ENCODE measurements at places on chromosomes 5 and 9.
A peak's percentile ranks its signal among the peaks of the same experiment; 100 is the strongest.

DNA sequence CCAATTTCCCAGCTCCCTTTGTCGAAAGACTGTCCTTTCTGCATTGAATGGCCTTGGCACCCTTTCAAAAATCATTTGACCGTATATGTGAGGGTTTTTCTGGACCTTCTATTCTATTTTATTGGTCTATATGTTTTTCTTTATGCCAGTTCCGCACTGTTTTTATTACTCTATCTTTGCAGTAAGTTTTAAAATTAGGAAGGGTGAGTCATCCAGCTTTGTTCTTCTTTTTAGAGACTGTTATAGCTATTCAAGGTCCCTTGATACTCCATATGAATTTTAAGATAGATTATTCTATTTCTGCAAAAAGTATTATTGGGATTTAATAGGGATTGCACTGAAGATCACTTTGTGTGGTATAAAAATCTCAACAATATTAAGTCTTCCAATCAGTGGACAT is 44.2 kb upstream of the STARD4 start:
- no peak for DNase-seq

DNA sequence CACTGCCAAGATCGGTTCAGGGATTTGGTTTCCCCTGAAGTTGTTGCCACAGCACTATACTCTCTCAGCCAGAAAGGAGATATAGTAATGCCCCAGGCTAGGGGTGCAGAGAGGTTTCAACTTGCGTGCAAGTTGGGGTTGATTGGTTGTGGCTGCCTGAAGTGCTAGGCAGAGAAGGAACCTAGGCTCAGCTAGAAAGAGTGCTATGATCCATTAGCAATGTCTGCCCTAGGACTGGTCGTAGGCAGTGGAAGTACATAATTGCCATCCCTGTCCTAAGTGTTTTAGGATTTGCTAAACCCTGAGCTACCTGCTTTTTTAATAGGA is 136.6 kb upstream of the SMIM23 start:
- no peak for DNase-seq

- no peak for DNase-seq
Observed at GRCh38 chr5:140024928-140025327, 18.2 kb downstream of the NRG2 start.

DNA sequence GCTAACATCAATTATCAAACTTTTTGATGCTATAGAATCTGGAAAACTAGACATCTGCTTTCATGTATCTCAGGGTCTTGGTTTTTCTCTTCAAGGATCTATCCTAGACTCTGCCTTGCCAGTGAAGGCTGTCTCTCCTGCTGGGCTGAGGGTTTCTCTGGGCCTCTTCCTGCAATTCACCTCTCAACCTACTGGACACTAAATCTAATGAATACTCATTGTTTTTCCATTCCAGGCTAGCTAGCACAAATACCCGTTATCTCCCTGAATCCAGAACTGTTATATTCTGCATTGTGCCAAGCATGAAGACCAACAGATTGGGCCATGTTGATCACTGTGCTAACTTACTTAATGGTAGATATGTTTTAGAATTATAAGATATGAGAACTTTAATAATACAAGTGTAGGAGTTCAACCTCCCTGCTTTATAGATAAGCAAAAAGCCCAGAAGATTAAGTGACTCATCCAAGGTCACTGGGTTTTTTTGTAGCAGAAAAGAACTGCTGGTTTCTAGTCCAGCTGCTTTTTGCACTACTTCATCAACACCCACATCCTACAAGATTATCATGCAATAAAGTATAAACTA is 56.5 kb upstream of the RNF38 start:
- no peak for DNase-seq

GRCh38 chr5:159343295-159344094 is 13.2 kb upstream of the IL12B start:
- DNase-seq: no peak

DNA sequence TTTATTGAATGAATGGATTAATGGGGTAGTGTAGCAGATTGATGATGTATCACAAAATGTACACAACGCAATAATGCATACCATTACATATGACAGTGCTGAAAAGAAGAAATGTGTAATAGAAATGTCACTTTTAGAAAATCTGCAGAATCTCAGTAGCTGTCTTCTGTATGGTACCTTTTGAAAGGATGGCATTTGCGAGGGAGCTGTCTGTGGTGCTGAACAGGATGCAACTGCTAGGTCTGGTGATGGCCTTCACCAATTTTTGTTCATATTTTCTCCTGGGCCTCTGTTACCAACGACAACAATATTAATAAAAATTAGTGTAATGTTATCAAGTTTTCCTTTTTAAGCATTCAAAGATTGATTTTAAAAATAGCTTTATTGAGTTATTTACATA is 36.2 kb upstream of the OTULIN start:
- DNase-seq: peak; percentile 25

DNA sequence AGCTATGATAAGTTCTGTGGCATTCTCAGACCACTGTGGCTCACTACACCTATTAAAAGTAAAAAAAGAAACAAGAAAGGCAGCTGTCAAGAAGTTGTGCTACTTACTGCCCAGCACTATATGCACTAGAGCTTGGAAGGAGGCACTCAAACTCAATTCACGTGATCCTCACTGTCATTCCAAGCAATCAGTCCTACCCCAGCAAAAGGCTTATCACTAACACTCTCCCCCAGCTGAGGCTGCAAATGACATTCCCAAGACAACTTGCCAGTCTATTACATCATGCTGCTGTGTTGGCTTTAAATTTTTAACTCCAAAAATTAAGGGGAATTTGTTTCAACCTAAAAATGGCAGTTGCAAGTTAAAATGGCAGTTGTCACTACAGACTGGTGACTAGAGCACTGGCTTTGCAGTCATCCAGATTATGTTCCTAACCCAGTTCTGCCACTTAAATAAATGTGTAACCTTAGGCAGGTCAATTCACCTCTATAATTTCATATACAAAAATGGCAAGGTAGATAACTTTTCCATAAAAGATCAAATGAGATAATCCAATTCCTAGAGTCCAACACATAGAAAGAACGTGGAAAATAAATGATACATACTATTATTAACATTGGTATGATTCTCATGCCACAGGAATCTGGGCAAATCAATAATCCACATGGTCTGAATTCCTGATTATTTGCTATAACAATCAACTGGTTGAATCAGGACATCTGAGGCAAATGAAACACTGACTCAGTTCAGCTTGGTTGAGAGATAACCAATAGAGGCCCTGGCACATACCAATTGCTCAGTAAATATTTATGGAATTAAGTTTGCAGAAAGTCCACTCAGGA is 52.4 kb downstream of the FBXW11 start:
- no peak for DNase-seq

DNA sequence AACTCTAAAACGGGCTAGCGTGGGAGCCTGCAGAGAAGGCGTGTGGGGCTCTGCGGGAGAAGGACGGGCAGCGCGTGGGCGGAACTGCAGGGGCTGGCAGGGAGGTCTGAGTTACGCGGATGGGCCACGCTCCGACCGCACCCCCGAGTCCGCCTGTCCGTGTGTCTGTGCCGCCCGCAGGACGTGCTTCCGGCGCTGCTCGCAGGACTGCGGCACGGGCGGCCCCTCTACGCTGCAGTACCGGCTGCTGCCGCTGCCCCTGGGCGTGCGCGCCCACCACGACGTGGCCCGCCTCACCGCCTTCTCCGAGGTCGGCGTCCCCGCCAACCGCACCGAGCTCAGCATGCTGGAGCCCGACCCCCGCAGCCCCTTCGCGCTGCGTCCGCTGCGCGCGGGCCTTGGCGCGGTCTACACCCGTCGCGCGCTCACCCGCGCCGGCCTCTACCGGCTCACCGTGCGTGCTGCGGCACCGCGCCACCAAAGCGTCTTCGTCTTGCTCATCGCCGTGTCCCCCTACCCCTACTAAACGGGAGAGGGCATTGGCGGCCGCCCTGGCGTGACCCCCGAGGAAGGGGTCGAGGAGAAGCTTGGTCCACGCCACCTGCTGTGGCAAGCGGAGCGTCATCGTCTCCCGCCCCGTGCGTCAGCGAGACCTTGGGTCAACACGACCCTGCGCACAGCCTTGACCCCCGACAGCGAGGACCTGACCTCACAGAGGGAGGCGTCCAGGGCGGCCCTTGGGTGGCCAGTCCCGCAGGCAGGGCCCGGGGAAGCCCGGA is 11.4 kb upstream of the ASS1 start:
- no peak for DNase-seq

DNA sequence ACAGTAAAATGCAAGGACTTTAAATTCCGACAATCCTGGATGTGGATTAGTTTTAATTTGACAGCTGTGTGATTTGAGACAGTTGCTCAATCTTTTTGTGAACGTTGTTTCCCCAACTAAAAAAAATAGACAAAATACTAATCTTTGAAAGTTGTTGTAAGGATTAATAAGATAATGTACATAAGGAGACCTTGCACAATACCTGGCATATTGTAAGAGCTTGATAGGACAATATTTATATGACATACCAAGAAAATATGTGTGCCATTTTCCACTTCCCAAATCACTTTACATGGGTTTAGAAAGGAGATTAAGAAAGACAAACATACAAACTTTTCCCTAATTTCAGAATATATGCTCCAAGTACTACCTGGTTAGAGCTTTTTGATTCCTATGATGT is 25.3 kb downstream of the ARRDC3 start:
- DNase-seq: no peak

DNA sequence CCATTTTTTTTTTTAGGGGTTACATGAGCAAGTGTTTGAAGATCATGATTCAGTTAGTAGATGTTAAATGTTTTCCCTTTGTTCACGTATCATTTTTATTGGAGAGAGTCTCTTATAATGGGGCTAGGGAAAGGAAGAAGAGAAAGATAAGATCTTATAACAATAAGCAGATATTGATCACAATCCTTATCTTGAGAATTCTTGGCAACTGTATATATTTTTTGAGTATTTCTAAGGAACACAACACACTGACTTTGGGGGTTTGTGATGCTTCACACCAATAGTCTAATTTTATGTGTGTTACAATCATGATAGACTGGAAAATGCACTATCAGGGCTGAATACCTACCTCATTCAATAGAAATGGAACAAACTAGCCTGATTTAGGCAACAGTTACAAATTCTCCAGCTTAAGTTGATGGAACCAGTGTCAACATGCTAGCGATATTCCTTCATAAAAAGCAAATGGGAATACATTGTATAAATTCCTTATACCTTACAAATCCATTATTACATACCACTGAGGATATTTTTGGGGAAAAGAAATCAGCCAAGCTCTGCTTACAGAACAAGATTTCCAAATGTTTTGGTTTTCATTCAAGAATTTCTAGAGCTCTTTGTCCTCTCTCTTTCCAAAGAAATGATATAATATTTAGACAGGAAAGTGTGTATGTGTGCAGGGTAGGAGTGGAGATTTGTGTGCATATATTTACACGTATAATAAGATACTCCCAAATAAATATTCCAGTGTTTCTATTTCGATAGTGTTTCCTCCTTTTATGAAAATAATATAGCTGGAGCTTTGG is 41.5 kb downstream of the SVEP1 start:
- no peak for DNase-seq

DNA sequence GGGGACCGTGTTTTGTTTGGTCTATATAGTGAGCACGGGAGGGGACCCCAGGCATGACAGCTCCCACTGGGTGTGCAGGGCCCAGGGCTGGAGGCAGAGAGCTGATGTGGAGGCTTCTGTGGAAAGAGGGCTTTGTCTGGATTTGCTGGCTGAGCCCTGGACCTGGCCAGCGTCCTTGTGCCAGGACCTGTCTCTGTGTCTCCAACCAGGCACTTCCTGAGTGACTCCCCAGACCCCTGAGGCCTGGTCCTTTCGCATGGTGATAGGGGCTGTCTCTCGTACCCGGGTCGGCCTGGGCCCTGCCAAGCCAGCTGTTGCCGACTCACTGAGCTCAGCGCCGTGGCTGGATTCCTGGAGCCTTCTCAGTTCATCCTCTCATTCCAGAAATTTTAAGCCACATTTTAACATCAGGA is 77.6 kb downstream of the ADAMTS2 start:
- DNase-seq: no peak

DNA sequence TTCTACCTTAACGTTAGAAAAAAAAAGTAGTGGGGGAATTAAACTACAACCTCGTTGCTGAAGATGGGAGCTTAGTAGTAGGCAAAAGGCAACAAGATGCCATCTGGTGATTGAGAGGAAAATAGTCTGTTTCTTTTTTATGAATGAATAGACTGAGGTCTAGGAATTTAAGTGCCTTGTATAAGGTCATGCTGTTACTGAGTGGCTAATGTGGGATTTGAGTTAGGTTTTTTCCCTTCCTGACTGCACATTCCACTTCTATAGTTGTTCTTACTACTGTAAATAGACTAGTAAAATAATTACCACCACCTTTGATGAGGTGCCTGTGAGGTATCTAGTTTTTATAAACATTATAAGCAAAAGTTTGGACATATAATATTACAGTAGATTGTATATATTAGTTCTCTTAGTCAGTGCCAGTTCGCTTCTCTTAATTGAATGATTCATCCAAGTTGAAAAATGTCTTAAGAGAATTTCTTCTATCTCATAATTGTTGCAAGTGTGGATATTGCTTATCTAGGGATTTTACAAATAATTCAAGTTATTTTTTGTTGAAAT is 19.1 kb downstream of the FSD1L start:
- DNase-seq: no peak

- no peak for DNase-seq
Observed at GRCh38 chr9:124372038-124372437, 43.2 kb downstream of the PSMB7 start.

DNA sequence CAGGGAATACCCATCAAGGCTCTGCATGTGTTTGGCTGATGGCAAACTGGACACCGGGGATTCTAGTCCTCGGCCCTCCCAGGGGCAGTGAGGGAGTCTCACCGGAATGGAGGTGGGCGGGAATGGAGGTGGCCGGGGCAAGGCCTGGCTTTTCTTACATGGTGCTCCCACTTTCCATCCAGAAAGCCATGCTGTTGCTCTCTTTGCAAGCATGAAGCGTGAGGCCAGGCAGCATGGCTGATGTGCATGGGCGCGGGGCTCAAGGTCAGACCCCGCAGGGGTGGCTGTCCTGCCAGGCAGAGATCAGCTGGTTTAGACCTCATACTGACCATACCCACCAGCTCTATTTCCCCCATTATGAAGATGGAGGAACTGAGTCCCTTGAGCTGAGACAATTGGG is 108.0 kb upstream of the PHYKPL start:
- no peak for DNase-seq

DNA sequence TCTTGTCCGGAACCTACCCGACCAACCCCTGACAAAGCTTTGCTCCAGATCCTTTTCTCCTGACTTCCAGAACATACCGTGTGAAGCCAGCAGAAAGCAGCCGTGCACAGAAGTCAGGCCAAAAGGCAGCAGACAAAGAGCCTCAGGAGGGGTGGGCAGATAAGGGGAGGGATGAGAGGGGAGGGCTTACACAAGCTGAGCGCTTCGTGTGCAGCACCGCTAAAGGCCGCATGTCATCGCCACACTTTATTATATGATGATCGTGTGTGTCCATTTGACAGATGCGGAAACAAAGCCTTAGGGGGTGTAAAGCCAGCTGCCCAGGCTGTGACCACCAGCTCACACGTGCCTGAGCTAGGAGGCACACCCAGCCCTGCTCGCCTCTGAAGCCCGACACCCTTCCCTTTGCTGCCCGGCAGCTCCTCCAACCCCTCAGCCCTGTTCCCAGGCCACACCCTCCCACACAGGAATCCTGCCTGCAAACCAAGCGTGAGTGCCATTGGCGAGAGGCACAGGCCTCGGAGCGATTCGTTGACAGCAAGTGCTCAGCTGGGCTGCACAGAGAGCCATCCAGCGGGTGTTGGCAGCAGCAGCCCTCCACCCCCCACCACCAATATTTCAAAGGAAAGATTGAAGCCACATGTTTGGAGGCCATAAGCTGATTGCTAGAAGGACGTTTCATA is 170.5 kb upstream of the SMIM23 start:
- DNase-seq: no peak
